ENCODE measurements at places on chromosomes 12 and 14.

DNA sequence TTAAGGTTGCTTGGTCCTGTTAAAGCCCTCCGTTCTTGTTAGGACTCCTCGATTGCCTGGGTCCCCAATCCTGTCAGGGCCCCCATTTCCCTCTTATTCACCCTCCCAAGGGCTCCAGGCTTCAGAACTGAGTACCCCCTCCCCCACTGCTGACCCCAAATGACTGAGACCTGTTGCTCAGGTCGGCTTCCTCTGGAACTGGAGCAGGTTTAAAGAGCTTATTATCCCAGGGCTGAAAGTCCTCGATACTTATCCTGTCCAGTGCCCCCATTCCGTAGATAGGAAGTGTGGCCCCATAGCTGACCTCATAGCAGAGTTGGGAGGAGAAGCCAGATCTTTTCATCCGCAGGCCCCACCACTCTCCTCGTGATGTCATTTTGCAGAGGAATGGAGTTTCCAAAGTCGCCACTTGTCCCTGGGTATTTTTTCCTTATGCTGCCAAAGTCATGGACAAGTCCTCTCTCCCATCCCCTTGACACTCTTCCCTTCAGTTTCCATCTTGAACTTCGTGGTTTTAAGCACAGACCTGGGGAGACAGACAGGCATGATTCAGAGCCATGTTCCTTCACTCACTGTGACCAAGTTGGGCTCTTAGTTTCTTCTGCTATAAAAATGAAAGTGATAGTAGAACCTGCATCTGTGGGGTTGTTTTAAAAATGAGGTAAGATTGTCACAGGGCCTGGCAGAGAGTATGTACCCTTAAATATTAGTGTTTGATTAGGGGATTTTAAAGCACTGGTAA lies 1.2 kb downstream of the USP30 start:
- no peak for DNase-seq

DNA sequence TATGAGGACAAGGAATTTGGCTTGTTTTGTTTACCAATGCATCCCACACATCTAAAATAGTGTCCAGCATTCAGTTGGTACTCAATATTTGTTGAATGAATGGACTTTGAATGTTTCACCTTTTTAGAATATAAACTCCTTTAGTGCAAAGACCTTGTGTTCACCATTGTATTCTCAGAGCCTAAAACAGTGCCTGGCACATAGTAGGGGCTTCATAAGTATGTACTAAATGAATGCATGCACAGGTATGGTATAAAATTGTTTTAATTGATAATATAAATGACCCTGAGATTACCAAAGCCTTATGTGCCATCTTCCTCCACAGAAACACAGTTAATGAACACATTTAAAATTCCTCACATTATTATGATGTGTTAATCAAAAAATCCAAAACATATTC lies 5.0 kb upstream of the NFYB start:
- no peak for DNase-seq

DNA sequence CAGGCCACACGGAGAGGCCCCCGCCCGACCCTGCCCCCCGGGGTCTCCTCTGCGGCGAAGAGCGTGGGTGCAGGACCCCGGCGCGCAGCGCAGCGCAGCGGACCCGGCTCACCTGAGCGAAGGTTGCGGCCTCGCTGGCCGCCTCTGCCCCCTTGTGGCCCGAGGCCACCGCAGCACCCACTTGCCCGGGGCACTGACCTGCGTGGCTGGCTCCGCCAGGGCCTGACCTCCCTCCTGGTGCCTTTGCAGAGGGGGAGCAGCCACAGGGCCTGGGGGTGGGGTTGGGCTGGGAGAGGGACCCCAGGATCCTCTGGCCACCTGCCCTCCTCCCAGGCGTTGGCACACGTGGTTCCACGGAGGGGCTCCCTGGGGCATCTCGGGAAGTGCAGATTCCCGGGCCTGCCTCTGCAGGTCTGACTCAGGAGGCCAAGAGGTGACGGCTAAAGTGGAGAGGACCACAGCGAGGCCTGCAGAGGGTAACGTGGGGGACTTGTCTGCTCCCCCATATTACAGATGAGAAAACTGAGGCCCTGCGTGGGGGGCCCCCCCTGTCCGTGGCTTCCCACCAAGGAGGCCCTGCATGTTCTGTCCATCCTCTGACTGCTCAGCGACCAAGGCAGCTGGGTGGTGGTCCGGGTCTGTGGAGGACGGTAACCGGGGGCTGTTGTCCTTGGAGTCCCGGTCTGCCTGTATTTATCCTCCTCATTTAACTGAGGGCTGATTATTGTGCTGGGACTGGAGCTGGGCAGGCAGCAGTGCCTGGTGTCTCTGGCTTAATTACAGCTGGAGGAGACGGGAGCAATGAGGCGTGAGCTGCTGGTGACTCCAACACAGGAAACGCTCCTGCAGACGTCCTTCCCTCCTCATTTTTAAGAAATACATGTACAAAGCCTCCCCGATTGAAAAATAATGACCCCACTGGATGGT lies 67.9 kb upstream of the BEGAIN start:
- no peak for DNase-seq

DNA sequence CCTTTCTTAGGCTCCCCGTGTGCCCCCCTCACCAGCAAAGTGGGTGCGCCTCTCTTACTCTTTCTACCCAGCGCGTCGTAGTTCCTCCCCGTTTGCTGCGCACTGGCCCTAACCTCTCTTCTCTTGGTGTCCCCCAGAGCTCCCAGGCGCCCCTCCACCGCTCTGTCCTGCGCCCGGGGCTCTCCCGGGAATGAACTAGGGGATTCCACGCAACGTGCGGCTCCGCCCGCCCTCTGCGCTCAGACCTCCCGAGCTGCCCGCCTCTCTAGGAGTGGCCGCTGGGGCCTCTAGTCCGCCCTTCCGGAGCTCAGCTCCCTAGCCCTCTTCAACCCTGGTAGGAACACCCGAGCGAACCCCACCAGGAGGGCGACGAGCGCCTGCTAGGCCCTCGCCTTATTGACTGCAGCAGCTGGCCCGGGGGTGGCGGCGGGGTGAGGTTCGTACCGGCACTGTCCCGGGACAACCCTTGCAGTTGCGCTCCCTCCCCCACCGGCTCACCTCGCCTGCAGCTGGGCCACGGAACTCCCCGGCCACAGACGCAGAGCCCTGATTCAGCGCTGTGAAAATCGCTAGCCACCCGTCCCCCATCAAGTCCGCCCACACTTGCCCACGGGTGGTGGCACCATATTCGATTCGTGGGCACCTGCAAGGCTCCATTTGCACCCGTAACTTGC lies 1.3 kb downstream of the TMEM233 start:
- DNase-seq = no peak

- peak; percentile 18 for DNase-seq
Observed at GRCh38 chr14:64880221-64881121, 764 bp upstream of the SPTB start.
